ENCODE measurements at places on chromosomes 12 and 14.

- DNase-seq: no peak
These were observed 772.2 kb downstream of the LRFN5 start for GRCh38 chr14:42378880-42379279.

DNA sequence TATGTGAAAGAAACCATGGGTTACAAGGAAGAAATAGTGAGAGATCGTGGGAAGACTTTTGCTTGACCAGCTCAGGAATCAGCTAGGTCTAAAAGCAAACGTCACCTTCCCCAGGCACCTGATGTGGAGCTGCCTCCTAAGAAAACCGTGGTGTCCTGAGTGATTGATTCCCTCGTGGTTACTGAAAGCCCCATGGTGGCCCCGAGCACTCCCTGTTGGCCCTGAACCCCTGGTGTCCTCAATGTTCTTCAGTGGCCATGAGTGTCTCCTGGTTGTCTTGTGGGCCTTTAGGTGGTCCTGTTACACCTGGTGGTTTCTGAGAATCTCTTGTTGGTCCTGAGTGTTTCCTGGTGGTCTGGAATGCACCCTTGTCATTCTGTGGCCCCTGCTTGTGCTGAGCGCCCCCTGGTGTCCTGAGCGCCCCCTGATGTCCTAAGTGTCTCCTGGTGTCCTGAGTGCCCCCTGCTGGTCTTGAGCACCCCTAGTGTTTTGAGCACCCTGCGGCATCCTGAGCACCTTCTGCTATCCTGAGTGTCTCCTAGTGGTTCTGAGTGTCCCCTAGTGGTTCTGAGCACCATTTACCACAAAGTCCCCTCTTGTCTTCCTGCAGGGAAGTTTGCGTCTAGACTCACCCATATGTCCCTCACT is 518.7 kb downstream of the TMEM121 start:
- no peak for DNase-seq

DNA sequence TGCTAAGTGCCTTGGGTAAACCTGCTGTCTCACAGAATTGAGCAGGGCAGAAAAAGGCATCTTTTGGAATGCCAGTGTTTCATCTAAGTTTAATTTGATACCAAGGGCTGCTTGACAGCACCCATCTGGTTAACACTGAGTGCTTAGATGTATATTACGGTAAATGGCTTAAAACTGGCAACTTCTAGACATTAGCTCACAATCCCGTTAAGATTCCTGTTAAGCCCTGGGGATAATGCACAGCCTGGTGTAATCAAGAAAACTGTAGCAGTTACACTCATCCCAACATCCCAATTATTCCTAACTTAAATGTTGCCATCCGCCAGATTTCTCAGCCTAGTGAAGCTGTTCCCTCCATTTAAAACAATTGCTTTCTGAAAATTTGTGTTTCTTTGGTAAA is 29.9 kb downstream of the PPFIBP1 start:
- no peak for DNase-seq

DNA sequence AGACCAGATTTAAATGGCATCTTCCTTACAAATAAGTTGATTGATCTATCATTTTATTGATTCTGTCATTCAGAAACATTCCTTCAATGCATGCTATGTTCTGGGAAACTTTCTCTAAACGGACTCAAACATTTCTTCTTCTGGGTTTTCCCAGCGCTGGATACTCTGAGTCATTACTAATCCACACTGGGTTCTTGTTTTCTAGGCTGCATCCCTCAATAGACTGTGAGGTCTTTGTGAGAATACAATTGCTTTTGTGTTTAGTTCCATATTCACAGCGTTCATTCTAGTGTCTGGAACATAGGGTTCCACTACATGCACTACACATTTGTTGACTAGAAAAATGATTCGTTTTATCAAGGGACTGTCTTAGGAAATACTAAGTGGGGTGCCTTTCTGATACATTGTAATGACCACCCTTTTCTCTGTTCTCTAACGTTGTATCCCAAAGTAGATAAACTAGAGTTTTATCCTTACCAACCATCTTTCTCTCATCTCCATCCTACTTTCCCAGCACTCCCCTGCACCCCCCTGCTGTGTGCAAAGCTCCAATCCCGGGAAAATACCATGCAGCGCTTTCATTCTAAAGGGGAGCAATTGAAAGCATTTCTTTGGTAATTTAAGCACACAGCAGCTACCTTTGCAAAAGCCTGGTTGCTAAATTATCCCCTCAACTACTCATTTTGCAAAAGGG is 878.7 kb downstream of the DIO2 start:
- DNase-seq: no peak

- DNase-seq: peak; percentile 22
These were observed 19.5 kb upstream of the TTC9 start for GRCh38 chr14:70622111-70622712.

DNA sequence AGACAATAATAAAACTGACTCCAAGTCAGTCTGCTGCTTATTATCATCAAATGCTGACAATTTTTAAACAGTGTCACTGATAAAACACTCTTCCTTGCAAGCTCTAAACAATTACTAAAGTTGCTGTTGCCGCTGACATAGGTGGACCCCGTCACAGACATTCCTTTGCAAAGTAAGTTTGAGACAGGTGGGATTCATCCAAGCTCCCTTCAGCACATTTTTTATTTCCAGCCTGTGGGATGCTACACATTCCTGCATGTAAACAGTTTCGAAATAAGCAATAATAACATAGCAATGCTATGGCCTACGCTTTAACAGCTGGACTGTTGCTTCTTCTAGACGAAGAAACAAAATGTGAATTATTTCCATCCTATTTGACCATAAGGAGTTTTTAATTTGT is 85.4 kb upstream of the HIF1A start:
- DNase-seq: peak; percentile 86

- DNase-seq: no peak
These were observed 6.5 kb upstream of the LGALS3 start for GRCh38 chr14:55122440-55122986.

- no peak for DNase-seq
These were observed 52.4 kb upstream of the BCAT1 start for GRCh38 chr12:25001311-25001710.

DNA sequence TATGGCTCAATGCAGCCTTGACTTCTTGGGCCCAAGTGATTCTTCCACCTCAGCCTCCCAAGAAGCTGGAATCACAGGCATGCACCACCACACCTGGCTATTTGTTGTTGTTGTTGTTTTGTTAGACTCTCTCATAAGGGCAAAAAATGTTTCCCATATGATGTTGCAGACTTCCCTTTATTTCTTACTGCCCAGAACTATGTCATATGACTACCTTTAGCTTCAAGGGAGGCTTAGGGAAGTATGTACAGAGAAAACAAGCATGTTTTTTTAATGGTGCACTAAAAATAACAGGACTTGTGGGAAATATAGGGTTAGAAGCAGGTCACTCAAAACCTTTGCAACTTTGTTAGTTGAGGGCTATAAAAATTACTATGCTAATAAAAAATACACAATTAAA is 4.3 kb upstream of the GPR19 start:
- DNase-seq: no peak

DNA sequence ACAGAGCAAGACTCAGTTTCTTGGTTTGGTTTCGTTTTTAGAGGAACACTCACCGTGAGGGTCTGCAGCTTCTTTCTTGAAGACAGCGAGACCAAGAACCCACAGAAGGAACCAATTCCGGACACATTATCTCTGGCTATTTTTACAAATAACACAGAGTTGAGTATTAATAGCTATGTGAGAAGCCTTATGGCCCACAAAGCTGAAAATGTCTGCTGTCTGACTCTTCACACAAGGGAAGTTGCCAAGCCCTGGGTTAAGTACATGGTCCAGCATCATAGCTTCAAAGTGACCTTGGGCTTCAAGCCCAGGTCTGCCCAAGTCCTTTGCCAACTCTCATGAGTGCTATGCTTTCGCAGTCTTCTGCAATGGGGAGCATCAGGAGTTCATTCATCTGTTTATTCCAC is 2.6 kb upstream of the LGMN start:
- DNase-seq: no peak

DNA sequence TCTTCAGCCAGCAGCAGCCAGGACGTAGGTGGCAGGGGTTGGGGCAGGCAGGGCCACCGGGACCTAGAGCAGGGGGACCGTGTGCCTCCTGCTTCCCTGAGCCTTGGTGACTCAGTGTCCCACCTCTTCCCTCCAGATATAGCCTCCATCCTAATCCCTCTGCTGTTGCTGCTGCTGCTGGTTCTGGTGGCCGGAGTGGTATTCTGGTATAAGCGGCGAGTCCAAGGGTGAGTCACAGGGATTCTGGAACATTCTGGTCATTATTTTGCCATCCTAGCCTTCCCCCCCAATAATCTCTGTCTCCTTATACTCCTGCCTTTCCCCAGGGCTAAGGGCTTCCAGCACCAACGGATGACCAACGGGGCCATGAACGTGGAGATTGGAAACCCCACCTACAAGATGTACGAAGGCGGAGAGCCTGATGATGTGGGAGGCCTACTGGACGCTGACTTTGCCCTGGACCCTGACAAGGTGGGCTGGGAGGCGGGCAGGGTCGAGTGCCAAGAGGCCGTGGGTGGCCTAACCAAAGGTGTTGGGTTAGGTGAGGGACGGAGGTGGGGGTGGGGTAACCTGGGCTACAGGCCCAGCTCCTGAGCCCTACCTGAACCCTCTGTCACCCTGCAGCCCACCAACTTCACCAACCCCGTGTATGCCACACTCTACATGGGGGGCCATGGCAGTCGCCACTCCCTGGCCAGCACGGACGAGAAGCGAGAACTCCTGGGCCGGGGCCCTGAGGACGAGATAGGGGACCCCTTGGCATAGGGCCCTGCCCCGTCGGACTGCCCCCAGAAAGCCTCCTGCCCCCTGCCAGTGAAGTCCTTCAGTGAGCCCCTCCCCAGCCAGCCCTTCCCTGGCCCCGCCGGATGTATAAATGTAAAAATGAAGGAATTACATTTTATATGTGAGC is 4.5 kb upstream of the NXPH4 start:
- DNase-seq: no peak

Measured in HCEC 1CT (cell line).